GM04503 (cell line): ENCODE measurements at places on chromosomes 2 and 18.
A peak's percentile ranks its signal among the peaks of the same experiment; 100 is the strongest.

- no peak for DNase-seq
Observed at GRCh38 chr18:22427822-22428549, 10.3 kb upstream of the CTAGE1 start.

GRCh38 chr2:104472076-104472475 lies 381.8 kb upstream of the POU3F3 start:
- DNase-seq, result no peak

DNA sequence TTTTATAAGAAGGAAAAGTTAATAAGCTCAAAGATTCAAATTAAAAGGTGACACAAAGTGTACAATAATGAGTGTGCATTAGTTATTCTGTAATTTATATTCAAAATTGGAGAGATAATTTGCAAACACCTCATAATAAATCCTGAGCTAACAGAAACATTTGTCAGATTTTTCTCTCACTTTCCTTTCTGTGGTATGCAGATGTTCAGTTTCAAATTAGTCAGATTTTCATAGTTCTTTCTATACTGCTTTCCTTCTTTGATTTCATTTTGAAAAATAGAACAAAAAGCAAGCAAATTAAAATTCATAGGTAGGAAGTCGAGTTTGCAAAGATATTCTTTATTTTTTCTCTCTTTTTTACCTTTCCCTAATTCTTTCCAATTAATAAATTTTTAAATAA lies 1420.1 kb upstream of the NXPH2 start:
- DNase-seq, result no peak

DNA sequence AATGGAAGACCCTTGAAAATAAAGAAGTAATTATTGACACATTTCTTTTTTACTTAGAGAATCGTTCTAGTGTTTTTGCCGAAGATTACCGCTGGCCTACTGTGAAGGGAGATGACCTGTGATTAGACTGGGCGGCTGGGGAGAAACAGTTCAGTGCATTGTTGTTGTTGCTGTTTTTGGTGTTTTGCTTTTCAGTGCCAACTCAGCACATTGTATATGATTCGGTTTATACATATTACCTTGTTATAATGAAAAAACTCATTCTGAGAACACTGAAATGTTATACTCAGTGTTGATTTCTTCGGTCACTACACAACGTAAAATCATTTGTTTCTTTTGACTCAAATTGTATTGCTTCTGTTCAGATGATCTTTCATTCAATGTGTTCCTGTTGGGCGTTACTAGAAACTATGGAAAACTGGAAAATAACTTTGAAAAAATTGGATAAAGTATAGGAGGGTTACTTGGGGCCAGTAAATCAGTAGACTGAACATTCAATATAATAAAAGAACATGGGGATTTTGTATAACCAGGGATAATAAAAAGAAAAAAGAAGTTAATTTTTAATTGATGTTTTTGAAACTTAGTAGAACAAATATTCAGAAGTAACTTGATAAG lies 3.3 kb downstream of the PMAIP1 start:
- no peak for DNase-seq

GRCh38 chr2:66581339-66582103 lies 146.6 kb downstream of the MEIS1 start:
- no peak for DNase-seq

DNA sequence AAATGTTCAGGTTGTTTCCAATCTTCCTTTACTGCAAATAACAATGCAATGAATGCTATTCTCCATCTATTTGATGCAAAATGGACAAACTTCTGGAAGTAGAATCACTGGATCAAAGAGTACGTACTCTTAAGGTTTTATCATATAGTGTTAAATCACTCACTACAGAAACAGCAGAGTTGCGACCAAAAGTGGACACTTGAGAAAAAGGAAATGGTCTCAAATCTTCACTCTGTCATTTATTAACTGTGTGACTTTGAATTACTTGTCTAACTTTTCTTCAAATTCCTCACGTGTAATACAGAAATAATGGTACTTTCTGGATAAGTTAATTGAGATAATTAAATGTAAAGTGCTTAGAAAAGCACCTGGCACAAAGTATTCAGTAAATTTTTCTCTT lies 78.1 kb downstream of the CERKL start:
- no peak for DNase-seq

- no peak for DNase-seq
Observed at GRCh38 chr18:67511840-67512239, 4.7 kb downstream of the DSEL start.

- DNase-seq, result no peak
Observed at GRCh38 chr2:241541564-241542277, 16.8 kb upstream of the BOK start.

DNA sequence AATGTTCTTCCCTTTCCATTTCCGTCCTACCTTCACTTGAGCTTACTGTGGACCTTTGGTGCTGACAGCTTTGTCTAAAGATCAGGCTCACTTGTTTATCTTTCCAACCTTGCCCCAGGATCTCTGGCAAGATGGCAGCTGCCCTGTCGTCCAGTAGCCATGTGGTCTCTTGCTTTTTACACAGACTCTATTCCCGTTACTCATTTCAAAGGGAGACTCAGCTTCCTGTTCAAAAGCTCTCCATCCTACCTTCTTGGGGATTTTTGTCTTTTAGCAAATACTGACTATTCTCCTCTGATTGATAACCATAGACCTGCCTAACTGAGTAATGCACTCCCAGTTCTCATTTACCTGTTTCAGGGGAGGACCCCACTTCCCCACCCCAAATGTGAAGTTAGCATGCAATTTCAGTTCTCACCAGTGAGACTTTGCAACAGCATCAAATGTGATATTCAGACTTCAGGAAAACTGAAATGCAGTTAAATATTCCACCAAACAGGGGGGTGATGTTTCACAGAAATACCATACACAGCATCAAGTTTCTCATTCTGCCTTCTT lies 184.4 kb downstream of the MYO3B start:
- no peak for DNase-seq

DNA sequence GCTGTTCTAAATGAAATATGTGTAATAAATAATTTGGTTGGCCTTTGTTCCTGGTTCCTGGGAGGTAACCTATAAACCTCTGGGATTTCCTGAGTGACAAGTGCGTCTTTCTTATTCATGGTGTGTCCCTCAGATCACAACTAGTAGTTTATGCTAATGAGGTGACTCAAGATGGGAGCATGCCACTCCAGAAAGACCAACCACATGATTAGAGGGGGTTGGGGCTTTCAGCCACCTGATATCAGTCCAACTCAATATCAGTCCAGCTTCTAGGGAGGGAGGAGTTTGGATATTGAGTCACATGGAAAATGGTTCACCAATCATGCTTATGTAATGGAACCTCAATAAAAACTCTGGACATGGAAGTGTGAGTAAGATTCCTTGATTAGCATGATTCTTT lies 96.6 kb downstream of the QPCT start:
- DNase-seq, result no peak

GRCh38 chr2:133525613-133526529 lies 42.4 kb downstream of the NCKAP5 start:
- DNase-seq, result no peak

- peak; percentile 54 for DNase-seq
Observed at GRCh38 chr2:12543978-12544558, 172.7 kb upstream of the TRIB2 start.

DNA sequence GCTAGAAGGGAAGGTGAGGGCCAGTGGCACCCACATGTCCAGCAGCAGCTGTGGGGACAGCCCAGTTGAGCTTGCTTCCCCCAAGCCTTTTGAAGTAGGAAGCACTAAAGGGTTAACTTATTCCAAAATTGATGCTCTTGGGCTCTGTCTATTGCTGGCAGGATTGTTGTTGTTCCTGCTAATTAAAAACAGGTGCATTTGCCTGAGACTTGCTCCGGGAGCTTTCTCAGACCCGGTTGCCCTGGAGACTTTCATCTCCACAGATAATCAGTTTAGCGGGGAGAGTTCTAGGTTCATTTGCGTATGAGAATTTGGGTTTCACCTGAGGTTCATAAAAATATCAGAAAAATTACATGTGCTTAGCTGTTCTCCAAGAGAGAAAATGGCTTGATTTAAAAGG lies 277.3 kb downstream of the LRATD1 start:
- DNase-seq, result no peak
